Activated CD8-positive, alpha-beta T cell treated with anti-CD3 and anti-CD28 coated beads, Interleukin-2, amount 10 ng/mL, durations not matched to agents 7 days and 5 days (primary cell): ENCODE measurements at places on chromosomes 2 and 18. TPM values are rescaled to one million over a fixed set of nuclear protein-coding genes. Genes with fewer than 3 reads are reported as not detected.

DNA sequence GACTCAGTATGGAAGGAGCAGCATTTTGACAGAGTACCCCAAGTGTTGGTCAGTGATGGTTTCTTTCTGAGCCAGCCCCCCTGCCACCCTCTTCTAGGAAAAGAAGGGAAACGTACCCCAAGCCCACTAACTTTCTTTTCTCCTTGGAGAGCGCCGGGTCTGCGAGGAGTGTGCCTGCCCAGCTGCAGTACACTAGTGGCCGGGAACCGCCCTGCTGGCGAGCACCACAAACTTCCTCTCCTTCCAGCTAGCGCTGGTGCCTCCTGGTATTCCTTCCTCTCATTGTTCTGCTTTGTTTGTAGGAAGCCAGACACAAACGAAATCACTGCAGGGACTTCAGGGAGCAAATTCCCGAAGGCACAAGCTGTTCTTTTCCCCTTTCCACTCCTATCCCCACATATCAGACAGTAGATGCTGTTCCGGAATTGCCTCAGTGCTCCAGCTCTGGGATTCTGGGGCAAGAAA, 1.8 kb downstream of the CCDC85A start:
- no peak for DNase-seq

DNA sequence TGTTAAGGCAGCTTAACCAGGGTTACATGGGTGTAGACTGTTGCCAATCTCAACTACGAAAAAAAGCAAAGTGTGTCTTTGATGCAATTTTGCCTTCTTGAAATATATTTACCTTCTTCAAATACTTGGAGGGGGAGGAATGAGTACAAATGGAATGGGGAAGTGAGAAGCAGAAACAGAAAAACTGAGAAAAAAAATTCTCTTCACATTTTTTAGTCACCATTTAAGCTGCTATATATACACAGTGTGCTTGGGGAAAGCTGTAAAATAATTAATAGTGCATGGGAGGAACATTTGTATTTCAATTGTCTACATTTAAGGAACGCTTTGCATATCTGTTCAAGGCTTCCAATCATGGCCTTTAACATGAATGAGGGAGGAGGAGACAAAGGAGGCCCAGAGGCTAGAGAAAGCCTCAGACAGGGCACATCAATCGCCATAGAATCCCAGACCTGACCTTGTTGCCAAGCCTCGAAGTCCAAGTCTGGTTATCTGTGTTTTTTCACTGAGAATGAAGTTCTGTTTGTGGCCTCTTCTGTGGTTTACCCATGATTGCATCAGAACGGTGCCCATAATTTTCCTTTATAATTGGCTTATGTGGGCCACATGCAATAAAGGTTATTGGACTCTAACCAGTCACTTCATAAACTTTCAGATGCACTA, 158.6 kb downstream of the PIK3C3 start:
- DNase-seq = no peak

DNA sequence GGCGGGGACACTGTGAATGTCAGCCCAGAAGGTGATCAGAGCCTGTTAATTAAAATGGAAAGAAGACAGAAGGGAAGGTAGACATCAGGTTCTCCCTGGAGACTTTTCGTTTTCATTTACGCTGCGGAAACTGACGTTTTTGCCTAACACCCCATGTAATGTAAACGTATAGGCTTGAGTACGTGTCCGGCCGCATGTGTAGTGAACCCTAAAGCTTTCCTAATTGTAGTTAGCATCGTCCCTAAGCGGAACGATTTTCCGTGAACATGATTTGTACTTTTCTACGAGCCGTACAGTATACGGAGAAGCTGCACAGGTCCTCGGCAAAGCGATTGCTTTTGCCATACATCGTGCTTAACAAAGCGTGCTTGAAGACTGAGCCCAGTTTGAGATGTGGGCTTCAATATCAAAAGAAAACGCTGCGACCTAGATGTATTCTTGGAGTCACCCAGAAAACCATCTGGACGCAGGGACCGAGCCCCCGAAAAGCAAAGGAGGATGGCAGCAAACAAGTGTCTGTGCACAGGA, 284 bp downstream of the TIMM21 start:
- no peak for DNase-seq

- DNase-seq = no peak
Observed at GRCh38 chr2:4732560-4732959, 959.6 kb upstream of the SOX11 start.

DNA sequence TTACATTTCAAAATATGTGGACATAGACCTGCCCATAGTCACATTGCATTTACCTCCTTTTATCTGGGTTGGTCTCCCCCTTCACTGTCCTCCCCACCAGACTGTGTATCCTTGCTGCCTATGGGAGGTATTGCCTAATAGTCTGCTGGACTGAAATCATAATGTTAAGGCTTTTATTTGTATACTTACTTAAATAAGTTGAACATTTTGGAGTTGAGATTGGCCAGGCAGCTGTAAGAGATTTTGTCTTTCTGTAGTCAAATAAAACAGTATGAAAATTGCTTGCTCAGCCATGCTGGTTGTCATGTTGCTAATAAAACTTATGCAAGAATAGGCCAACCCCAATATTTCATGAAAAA, 280.9 kb downstream of the PTPRM start:
- DNase-seq = no peak

- DNase-seq = no peak
Observed at GRCh38 chr2:236887531-236887930, 198.2 kb upstream of the COPS8 start.

HAAO gene
- total RNA-seq = 0.40 TPM

RBM43 gene
- total RNA-seq = 4.9 TPM

MC2R gene
- not detected for total RNA-seq
